ENCODE measurements at places on chromosomes 1 and 21. TPM values are rescaled to one million over a fixed set of nuclear protein-coding genes. Genes with fewer than 3 reads are reported as not detected.

Gene TPTE
- total RNA-seq: not detected

Gene HSPA13
- 27.6 TPM for total RNA-seq

Gene CD5L
- not detected for total RNA-seq

Gene SH3BGR
- total RNA-seq: 5.1 TPM
